Activated T-helper 17 cell treated with anti-CD3 and anti-CD28 coated beads, Interleukin-2, amount 50 U/mL, for 72 hours (primary cell): ENCODE measurements at places on chromosomes 4 and X. TPM values are rescaled to one million over a fixed set of nuclear protein-coding genes. Genes with fewer than 3 reads are reported as not detected.

The TRAPPC11 gene
- 25.6 TPM for total RNA-seq

The TMPRSS11F gene
- not detected for total RNA-seq

The PCDH18 gene
- not detected for total RNA-seq

The CD38 gene
- total RNA-seq, result 3.9 TPM

The P2RY4 gene
- total RNA-seq, result 0.85 TPM

The FGFBP1 gene
- not detected for total RNA-seq

The CT55 gene
- total RNA-seq, result not detected

The ZNF157 gene
- 0.71 TPM for total RNA-seq

The SPANXN3 gene
- not detected for total RNA-seq

The NAP1L3 gene
- total RNA-seq, result 0.79 TPM

The LDOC1 gene
- 10.8 TPM for total RNA-seq

The RENBP gene
- 4.7 TPM for total RNA-seq

The SH2D1A gene
- total RNA-seq, result 45.5 TPM

The GPRASP1 gene
- total RNA-seq, result 1.4 TPM

The ATRX gene
- total RNA-seq, result 74.5 TPM

The UGT2A1 gene
- total RNA-seq, result not detected

DNA sequence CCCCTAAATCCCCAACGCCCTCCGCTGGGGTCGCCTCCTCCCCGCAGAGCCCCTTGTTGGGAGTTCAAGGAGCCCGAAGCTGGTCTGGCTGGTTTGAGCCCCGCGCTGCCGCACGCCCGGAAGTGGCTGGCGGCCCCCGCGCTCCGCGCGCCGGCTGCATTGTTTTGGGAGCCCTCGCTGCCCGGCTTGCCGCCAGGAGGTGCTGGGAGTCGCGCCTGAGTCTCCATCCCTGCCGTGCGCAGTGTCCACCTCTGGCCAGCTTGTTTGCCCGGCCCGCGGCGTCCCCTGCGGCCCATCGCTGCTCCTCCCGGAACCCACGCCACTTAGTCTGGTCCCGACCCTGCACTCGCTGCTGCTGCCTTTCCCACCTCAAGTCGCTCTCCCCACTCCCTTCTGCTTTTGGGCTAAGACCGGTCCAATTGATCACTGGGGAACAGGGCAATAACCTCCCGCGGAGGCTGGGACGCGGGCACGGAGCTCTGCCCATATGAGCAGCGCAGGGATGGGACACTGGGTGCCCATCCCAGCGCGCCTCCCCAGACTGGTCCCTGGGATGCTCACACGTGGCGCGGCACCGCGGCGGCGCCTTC lies 2.2 kb upstream of the SFRP2 start:
- ATAC-seq, result peak; percentile 32

- no peak for ATAC-seq
Observed at GRCh38 chrX:31298916-31299315, 227.1 kb upstream of the FTHL17 start.

DNA sequence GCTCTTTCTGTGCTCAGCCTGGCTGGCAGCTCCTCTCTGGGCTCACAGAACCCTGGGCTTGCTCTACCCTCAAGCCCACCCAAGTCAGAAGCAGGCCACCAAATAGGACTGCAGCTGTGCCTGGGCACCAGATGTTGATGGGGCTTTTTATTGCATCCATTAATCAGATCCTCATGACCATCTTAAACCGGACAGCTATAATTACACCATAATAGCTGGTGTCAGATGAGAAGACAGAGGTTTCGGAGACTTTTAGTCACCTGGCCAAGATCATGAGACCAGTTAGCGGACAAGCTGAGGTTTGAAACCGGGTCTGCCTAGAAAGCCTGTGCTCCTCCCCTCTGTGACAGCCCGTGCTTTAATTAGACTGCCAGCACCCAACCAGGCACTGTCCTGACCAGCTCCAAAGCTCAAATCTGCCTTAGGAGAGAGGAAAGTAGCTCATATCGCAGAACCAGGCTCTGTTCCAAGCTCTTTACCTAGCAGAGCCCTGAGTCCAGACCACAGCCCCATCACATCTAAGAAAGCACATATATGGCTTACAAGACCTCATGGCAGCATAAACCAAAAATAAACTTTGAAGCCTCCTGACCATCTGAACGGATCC lies 88.9 kb downstream of the JAKMIP1 start:
- ATAC-seq, result no peak

GRCh38 chrX:17553469-17553868 lies 178.5 kb downstream of the NHS start:
- no peak for ATAC-seq

DNA sequence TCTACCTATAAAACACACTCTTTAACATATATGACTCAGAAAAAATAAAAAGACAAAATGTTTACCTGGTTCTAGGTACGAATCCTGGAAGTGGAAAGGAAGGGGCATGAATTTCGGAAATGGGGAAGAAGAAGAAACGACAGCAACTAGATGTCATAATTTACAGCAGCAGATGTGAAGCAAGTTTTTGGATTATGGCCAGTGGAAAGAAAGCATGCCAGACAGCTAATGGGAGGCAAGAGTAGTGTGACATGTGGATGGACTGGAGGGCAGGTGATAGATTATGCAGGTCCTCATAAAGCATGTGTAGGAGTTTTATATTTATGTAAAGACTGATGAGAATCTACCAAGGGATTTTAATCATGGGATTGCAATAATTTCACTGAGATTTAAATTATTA lies 279.0 kb upstream of the TACR3 start:
- ATAC-seq, result no peak

DNA sequence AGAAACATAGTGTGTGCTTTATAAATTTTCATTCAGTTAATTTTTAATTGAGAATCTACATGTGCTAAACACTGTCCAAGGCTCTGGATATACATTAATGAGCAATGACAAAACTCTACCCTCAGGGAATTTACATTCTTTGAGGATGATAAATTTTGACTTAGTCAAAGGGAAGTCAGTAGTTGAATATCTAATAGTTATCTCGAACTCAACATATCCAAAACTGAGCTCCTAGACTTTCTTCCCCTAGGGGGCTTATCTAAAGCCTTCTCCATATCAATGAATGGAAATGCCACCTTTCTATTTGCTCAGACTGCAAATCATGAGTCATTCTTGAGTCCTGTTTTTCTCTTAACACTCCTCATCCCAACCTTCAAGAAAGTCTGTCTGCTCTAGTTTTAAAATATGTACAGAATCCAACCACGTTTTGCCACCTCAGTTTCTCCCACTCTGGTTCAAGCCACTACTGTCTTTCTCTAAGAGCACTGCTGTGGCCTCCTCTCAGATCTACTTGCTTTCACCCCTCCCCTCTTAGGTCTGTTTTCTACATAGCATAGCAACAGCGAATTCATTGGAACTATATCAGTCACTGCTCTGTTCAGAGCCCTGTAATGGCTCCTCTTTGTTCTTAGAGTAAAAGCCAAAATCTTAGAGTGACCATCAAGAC lies 9.5 kb downstream of the PARM1 start:
- ATAC-seq, result no peak

DNA sequence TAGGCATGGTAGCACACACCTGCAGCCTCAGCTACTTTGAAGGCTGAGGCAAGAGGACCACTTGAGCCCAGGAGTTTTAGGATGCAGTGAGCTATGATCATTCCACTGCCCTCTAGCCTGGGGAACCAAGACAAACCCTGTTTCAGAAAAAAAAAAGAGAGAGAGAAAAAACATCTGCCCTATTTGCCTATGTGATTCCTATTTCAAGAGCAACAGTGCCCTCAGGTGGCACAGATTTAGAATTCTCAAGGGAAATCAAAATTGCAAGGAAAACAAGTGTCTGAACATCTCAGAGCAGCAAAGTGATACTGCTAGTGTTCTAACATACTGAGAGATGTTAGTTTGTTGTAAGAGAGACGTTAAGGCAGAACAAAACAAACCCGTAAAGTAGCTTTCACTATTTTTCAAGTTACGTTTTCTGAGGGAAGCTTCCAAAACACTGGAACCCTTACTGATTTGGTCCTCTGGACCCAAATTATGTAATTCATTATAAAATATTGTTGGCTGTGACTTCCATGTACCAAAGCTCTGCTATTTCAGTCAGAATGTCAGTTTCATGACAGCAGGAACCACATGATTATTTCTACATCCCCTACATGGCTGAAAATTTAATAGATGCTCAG lies 7.9 kb downstream of the BDH2 start:
- ATAC-seq, result peak; percentile 64

DNA sequence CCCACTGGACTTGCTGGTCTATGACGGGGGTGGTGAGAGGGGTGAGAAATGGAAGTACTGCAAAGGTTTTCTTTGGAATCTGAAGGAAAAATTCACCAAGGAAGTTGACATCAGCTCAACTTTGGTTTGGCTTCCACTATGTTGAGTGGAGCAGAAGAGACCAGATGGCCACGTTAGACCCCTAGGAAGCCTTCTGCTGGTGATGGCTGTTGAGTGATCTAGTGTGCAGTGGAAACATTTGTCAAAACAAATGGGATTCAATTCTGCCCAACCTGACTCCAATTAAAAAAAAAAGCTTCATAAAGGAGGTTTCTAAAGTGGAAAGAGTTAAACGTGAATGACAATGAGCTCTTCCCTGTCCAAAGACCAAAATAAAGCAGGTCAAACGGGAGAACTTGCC lies 25.7 kb downstream of the SEL1L3 start:
- no peak for ATAC-seq

DNA sequence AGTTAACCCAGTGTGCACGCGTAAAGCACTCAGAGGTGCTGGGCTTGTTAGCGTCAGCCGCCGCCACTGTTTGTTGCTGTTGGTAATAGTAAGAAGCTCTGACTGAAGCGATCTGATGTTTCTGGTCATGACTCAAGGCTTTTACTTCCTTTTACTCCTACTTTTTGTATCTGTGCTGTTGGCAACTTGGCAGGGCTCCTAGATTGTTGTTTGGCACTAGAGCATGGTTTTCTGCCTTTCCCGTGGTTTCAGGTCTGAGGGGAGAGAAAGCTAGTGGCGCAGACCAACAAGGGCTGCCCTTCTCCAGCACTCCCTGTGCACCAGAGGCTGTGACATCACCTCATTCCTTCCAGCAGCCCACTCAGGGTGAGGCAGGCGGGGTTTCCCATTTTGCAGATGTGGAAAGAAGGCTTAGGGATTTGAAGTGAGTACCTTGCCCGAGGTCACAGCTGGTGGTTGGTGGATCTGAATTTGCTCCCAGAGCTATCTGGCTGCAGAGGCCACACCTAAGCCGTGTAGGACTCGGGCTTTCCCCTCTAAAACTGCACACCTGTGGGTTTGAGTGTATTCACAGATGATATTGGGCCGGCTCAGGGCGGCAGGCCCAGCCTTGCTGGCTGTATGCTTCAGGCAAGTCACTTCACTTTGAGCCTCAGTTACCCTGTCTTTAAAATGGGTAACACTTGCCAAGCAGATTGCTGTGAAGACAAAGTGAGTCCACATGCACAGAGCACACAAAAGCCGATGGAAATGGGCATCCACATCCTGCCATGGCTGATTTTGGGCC lies 51.2 kb upstream of the TADA2B start:
- no peak for ATAC-seq

DNA sequence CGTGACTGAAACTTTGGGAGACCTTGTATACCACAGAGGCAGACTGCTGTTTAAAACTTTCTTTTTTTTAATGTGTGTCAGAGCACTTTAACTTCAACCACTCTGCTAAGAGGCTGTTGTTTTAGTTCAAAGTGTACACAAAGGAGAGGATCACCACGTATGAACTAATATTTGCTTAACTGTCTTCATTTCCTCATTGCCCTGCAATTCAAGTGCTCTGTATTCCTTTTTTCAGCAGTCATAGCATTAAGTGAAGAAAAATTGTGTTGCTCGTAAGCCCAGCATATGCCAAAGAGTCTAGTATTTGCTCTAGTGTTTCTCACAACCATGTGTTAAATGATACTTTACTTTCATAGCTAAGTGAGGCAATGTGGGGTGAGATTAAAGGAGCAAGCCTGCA lies 63.0 kb upstream of the HHIP start:
- ATAC-seq, result no peak

DNA sequence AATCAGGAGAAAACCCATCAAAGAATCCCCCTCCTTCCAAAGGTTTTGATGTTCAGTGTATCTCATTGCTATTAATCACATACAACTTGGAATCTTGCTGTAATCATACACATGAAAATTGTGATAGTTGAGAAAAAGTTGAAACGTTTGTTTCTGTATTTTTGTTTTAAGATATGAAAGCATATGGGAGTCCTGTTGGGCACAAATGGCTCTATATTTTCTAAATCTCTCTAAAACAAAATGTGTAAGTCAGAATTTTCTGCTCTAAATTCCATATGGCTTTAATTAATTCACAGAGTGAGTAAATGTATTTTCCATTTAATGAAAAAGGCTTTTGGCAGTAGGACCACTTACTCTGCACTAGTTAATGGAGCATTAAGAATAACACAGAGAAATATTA lies 140.2 kb downstream of the MOSPD2 start:
- no peak for ATAC-seq

DNA sequence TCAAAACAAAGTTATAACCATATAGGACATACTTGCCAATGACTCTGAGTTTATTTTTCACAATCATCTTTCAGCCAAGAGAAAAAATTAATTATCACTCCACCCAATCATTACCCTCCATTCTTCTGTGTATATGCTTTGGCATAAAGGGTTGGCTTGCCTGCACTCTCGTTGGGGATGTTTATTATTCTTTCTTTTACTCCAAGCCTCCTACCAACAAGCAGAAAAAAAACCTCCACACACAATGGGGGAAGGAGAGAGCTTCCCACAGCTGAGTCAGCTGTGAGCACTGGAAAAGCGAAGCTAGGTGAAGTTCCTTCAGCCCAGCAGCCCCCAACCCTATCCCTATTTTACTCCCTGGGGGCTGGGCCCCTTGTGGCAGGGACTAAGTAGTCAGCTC lies 1.5 kb downstream of the OPHN1 start:
- ATAC-seq, result no peak

- no peak for ATAC-seq
Observed at GRCh38 chr4:73139991-73140390, 70.5 kb upstream of the COX18 start.

- ATAC-seq, result peak; percentile 34
Observed at GRCh38 chrX:111869639-111870034, 6.3 kb upstream of the TRPC5OS start.

GRCh38 chr4:92599044-92599443 lies 295.3 kb downstream of the GRID2 start:
- no peak for ATAC-seq

GRCh38 chrX:66163849-66164411 lies at the start of gene HEPH:
TSS of gene HEPH (plus strand) at chrX:66164247. CDS start at chrX:66170571, 6,324 bp downstream.
- no peak for ATAC-seq

DNA sequence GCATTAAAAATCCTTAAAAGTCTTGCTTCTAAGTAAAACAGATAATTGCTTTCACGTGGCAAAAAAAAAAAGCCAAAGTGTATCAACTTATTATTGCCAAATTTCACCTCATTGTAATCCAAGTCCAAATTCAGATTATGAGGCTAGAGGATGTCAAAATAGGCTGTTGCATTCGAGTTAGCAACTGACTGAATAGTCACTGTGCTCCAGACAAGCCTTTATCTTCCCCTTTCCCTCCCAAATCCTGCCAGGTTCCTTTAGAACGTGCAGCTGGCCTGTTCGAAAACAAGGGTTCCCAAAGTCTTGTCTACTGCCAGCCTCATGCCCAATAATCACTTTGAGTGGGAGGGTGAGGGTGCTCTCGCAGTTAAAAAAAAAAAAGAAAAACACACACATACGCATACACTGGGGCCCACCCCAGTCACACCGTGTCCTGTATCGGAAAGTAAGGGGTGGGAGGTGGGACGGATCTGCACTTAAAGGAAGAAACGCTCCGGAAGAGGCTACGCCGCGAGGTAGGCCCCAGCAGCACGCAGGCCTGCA lies 603 bp downstream of the MAD2L1 start:
- peak; percentile 71 for ATAC-seq
